Sigmoid colon (tissue), 7 donors: ENCODE measurements at places on chromosomes 1 and 21. TPM values are rescaled to one million over a fixed set of nuclear protein-coding genes. Genes with fewer than 3 reads are reported as not detected.
A peak's percentile ranks its signal among the peaks of the same experiment; 100 is the strongest.

DNA sequence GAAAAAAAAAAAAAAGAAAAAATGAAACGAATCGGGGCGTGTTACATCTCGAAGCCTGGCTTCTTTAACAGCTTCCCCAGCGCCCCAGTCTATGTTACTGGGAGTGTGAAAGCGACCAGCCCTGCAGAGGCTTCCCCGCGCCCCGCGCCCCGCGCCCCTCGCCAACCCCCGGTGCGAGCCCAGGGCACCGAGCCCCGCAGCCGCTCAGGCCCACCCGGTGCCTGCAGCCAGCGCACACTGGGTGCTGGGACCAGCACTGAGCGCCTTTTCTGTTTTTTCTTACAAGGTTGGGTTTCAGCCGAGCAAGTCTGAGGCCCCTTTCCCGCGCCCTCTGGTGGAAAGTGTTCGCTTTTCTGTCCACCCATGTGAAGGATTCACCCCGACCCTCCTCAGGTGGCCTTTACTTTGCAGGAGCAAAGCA lies 42.1 kb upstream of the ZNF496 start:
- no peak overlapping the region for H3K27ac ChIP-seq
- DNase-seq, result peak; percentile 73
- peaks cover 14% of the 10 kb centered on the region for H3K4me1 ChIP-seq

DNA sequence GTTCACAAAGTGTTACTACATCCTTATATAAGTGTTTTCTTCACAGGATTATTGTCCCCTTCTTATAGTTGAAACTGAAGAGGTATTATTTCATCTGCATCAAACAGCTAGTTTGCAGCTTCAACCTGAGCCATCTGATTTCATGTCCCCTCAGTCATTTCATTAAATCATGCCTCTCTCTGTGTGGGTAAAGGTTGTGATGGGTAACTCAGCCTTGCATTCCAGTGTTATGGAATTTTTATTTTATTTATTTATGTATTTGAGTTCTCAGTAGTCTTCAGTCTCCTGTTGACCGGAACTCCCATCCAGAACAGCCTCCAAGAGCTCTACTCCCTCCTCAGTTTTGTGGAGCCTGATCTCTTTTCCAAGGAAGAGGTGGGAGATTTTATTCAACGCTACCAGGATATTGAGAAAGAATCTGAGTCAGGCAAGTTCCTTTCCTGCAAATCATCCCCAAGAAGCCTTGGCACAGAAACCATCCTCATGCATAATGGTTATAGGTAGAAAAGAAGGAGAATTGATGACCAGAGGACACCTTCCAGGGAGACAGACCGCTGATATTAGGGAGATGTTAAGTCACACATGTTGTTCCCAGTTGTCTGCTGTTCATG lies 21.8 kb downstream of the CHD1L start:
- H3K4me3 ChIP-seq, result no peak overlapping the region
- H3K27ac ChIP-seq, result no peak overlapping the region
- no peak for DNase-seq

- no peak overlapping the region for H3K4me3 ChIP-seq
- no peak overlapping the region for H3K27ac ChIP-seq
- no peaks in the 10 kb centered on the region for H3K36me3 ChIP-seq
- DNase-seq, result no peak
- H3K27me3 ChIP-seq, result no peaks in the 10 kb centered on the region
Observed at GRCh38 chr1:59025201-59025600, 241.4 kb upstream of the JUN start.

DNA sequence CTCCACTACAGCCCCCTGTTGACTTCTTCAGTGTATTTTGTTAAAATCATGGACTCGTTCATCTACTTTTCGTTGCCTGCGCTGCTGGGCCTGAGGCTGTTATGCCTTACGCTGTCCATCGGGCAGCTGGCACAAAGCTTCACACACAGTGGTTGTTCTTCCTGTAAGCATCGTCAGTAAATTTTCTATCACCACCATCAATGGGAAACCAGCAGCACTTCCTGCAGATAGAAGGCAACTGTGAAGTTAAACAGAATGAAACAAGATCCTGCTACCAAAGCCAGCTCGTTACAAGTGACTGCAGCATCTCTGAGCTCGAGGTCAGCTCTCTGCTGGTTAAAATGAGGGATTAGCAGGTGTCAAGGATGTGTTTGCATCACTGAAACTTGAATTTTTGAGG lies 21.9 kb upstream of the PADI6 start:
- H3K27ac ChIP-seq, result no peak overlapping the region
- no peaks in the 10 kb centered on the region for H3K4me1 ChIP-seq
- H3K4me3 ChIP-seq, result no peak overlapping the region
- no peaks in the 10 kb centered on the region for H3K27me3 ChIP-seq

GRCh38 chr21:41767606-41768436 lies 969 bp upstream of the RIPK4 start:
- DNase-seq, result peak; percentile 33
- peaks cover 22% of the 10 kb centered on the region for H3K4me1 ChIP-seq
- H3K27me3 ChIP-seq, result peaks cover 83% of the 10 kb centered on the region

DNA sequence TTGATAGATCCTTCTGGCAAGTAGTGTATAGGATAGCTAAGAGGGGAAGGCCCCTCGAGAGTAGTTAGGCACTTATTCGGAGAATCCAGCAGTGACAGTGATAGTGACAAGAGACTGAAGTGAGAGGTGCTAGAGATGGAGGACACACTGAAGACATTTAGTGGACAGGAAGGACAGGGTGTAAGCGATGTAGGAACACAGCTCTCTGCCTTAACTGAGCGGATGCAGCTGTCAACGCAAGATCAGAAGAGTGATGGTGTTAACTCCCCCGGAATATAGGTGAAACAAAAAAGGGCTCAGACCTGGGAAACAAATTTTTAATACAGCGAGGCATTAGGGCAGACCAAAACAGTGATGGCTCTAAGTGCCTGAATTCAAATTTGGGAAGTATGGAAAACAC lies 15.8 kb downstream of the SOD1 start:
- H3K36me3 ChIP-seq, result peaks cover 10% of the 10 kb centered on the region
- peaks cover 1% of the 10 kb centered on the region for H3K4me1 ChIP-seq
- no peaks in the 10 kb centered on the region for H3K27me3 ChIP-seq
- DNase-seq, result no peak
- no peak overlapping the region for H3K4me3 ChIP-seq

DNA sequence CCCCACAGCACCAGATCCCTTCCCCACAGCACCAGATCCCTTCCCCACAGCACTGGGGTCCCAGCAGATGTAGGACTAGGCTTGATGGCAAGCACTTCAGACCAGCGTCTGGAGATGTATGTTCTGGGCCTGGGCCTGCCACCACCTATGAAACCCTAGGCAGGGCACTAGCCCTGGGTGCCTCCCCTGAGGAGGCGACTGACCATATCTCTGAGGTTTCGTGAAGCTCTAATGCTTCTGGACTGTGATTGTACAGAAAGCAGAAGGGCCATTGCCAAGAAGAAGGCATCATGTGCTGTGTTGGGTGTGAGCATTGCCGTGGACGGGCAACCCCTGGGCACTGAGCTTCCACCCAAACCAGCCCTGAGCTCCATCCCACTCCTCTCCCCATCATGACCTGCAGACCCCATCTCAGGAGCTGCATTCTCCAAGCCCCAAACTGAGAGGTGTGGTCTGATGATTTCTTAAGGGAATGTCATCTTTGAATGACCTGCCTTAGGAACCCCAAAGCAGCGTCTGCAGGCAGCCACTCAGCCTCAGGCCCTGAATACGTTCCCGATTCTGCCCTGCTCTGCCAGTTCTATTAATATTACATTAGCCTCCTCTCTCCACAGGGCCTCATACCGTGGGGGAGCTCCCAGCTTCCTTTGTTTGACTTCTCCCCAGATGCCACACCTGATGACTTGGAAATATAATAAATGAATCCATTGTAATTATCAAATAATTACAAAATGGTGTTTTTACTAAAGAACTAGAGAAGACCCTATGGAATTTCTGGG lies 163.4 kb downstream of the TRIM33 start:
- no peak overlapping the region for H3K27ac ChIP-seq
- H3K4me1 ChIP-seq, result peaks cover 11% of the 10 kb centered on the region
- H3K36me3 ChIP-seq, result no peaks in the 10 kb centered on the region
- DNase-seq, result no peak

DNA sequence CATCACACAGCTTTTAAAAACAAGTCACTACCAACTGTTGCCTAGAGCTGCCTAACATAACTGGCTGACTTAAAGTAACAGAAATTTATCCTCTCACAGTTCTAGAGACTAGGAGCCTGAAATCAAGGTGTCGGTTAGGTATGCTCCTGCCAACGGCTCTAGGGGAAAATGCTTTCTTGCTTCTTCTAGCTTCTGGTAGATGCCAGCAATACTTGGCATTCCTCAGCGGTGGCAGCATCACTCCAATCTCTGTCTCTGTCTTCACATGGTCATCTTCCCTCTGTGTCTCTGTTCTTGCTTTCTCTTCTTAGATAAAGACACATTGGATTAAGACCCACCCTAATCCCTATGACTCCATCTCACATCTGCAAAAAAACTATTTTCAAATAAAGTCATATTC lies 51.5 kb downstream of the DMRTA2 start:
- H3K36me3 ChIP-seq, result no peaks in the 10 kb centered on the region
- H3K4me1 ChIP-seq, result no peaks in the 10 kb centered on the region
- H3K27me3 ChIP-seq, result peaks cover 5% of the 10 kb centered on the region
- DNase-seq, result no peak

GRCh38 chr1:180042988-180043622 lies 88.5 kb downstream of the CEP350 start:
- H3K4me3 ChIP-seq, result no peak overlapping the region
- no peak for DNase-seq
- peaks cover 45% of the 10 kb centered on the region for H3K36me3 ChIP-seq
- no peaks in the 10 kb centered on the region for H3K27me3 ChIP-seq
- H3K4me1 ChIP-seq, result no peaks in the 10 kb centered on the region

- no peak overlapping the region for H3K4me3 ChIP-seq
- no peak overlapping the region for H3K27ac ChIP-seq
- no peaks in the 10 kb centered on the region for H3K4me1 ChIP-seq
- H3K27me3 ChIP-seq, result no peaks in the 10 kb centered on the region
- no peak for DNase-seq
Observed at GRCh38 chr1:22761101-22761500, 50.5 kb downstream of the EPHB2 start.

GRCh38 chr1:7379441-7379971 lies 391.6 kb upstream of the VAMP3 start:
- DNase-seq, result peak; percentile 88
- peak overlapping the region; percentile 76 for H3K27ac ChIP-seq
- no peaks in the 10 kb centered on the region for H3K27me3 ChIP-seq

- DNase-seq, result peak; percentile 90
- peaks cover 16% of the 10 kb centered on the region for H3K36me3 ChIP-seq
- peaks cover 51% of the 10 kb centered on the region for H3K4me1 ChIP-seq
- H3K4me3 ChIP-seq, result peak overlapping the region; percentile 48
- H3K27me3 ChIP-seq, result no peaks in the 10 kb centered on the region
Observed at GRCh38 chr1:45012639-45013278, 705 bp downstream of the UROD start.

- no peak for DNase-seq
- H3K27ac ChIP-seq, result peak overlapping the region; percentile 95
- H3K4me1 ChIP-seq, result peaks cover 58% of the 10 kb centered on the region
- H3K27me3 ChIP-seq, result no peaks in the 10 kb centered on the region
- peaks cover 3% of the 10 kb centered on the region for H3K36me3 ChIP-seq
Observed at GRCh38 chr1:19205403-19205802, 4.7 kb downstream of the UBR4 start.

DNA sequence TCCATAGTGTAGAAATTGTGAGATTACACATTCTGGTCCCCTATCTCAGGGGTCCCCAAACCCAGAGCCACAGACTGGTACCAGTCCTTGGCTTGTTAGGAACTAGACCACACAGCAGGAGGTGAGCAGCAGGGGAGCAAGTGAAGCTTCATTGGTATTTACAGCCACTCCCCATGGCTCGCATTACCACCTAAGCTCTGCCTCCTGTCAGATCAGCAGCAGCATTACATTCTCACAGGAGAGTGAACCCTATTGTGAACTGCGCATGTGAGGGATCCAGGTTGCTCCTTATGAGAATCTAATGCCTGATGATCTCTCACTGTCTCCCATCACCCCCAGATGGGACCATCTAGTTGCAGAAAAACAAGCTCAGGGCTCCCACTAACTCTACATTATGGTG lies 229.7 kb upstream of the IRF2BP2 start:
- no peak for DNase-seq
- no peaks in the 10 kb centered on the region for H3K27me3 ChIP-seq
- no peak overlapping the region for H3K4me3 ChIP-seq
- no peak overlapping the region for H3K27ac ChIP-seq
- H3K4me1 ChIP-seq, result no peaks in the 10 kb centered on the region

MIXL1 gene
- total RNA-seq, result not detected

CCDC27 gene
- not detected for total RNA-seq
